Left renal cortex interstitium (tissue), 4 donors: ENCODE measurements at places on chromosomes 7 and 10.

DNA sequence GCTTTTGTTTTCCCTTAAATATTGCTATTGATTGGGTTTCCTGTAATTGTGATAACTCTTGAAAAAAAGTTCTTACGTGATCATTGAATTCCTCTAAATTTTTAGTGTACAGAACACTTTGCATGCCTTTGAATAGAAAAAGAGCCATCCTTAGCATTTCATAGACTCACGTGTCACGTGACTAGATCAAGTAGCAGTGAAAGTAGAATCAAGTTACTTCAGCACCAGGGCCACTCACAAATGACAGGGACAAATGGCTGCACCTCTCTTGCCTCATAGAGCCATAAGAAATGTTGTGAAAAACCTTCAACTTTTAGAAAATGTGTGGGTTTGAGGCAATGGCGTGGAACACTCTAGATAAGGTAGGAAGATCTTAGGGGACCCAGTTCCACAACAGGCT lies 203.8 kb downstream of the ZEB1 start:
- no peak for DNase-seq

DNA sequence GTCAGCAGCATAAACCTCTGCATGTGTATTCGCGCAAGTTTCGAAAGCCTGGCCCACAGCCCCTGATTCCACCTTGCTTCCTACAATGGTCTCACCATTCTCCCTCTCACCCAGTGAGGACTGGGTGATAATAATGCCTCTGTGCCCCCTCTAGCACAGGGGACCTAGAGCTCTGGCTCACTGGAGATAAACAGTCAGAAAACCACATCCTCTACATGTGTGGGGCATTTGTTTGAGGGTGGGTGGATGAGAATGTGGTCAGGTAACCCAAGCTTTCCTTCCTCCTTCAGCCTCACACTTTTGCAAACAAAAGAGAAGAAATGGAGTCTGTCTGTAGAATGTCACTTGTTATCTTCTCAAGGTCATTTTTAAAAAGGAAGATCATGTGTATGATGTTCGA lies 373.5 kb downstream of the KCNMA1 start:
- no peak for DNase-seq

DNA sequence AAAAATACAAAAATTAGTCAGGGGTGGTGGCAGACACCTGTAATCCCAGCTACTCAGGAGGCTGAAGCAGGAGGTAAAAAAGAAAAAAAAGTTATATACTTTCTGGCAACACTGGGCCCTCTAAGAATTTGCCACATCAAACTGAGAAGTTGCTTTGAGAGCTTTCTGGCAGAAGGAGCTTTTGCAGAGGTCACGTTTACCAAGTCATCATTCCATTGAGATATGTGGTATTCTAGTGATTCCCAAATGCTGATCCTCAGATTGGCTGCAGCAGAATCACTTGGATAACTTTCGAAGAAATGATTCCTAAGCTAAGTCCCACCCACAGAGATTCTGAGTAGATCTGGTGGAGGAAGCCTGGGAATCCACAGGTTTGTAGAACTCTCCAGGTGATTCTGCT lies 80.5 kb downstream of the ADAM22 start:
- DNase-seq = no peak

GRCh38 chr7:46746695-46747687 lies 825.9 kb upstream of the IGFBP3 start:
- DNase-seq = no peak
